ENCODE measurements at places on chromosomes 12 and 14.

DNA sequence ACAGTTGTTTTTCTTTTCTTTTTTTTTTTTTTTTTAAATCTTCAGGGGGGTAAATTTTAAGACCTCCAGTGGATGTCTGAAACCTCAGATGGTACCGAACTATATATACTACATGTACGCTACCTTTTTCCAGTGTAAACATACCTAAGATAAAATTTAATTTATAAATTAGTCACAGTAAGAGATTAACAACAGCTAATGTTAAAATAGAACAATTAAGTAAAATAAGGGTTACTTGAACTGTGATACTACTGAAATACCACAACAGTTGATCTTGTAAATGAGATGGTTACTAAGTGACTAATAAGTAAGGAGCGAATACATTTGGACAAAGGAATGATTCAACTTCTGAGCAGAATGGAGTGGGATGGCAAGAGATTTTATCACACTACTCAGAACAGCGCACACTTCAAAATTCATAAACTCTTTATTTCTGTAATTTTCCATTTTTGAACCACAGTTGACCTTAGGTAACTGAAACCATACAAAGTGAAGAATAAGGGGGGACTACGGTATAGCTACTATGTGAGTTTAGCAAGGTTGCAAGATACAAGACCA is 80.5 kb upstream of the PCED1B start:
- peak; percentile 86 for DNase-seq

DNA sequence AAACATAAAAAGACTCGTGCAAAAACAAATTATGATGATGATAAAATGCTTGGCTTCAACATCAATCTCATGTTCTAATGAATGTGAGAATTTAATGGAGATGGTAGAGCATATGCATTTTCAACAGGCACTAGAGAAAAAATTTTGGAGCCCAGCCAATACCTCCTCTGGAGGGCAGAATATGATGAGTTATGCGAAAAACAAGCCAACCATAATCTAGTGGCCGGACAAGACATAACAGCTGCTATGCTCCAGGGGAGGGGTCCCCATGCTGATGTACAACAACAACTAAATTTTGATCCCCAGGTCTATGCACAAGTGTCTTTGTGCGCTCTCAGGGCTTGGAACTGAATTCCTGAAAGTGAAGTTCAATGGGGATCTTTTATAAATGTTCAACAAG is 1197.5 kb downstream of the LRFN5 start:
- DNase-seq: no peak

DNA sequence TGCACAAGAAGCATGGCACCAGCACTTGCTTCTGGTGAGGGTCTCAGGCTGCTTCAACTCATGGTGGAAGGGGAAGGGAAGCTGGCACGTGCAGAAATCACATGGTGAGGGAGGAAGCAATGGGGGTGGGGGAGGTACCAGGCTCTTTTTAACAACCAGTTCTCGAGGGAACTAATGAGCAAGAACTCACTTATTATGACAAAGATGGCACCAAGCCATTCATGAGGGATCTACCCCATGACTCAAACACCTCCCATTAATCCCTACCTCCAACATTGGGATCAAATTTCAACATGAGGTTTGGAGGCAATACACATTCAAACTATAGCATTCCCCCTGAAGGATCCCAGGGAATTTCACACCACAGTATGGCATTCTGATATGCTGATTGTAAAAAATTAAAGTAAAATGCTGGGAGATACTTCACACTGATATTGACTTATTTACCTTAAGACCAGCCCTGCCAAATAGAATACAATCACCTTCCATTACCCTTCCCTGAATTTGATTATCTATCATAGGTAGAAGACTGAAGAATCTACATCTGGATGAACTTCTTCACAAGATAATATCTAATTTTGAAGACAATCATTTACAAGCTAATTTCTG is 201.7 kb upstream of the PLXNC1 start:
- peak; percentile 57 for DNase-seq

GRCh38 chr12:6632026-6632983 is 3.5 kb downstream of the LPAR5 start:
- DNase-seq: no peak

DNA sequence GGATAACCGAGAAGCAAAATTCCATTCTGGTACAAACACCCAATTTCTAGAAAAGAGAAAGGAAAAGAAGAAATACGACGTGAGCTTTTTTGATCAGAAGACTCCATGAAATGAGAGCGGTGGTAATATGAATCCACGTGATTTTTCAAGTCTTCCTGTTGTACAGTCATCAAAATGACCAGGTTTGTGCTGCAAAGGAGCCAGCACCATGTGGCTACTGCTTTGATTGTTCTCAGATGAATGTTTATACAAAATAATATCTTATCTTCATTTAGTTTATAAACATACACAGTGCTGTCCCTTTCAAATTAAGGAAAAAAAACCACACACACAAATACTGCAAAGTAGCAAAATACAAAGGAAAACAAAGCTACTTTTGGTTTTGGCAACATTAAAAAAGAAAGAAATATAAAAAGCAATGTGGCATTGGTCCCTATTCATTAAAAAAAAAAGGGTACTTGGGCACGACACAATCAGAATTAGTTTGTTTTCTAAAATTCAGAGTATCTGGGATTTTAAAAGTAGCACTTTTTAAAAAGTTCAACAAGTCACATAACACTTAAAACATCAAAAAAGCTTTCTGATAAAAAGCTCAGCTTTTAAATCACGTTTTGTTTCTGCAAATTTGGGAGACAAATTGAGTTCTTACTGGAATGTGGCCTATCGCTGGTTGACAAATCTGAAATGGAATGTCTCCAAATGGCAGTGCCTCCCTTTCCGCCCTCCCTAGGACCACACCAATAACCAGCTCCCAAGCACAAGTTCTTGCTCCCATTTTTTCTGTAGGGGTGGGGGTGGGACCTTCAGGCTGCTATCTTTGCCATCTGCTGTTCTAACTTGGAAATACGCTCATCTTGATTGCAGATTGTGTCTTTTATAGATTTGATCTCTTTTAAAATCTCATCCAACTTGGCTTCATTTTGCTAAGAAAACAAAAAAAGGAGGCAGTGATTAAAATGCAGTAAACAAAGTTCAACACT is 13.2 kb upstream of the SELPLG start:
- no peak for DNase-seq

DNA sequence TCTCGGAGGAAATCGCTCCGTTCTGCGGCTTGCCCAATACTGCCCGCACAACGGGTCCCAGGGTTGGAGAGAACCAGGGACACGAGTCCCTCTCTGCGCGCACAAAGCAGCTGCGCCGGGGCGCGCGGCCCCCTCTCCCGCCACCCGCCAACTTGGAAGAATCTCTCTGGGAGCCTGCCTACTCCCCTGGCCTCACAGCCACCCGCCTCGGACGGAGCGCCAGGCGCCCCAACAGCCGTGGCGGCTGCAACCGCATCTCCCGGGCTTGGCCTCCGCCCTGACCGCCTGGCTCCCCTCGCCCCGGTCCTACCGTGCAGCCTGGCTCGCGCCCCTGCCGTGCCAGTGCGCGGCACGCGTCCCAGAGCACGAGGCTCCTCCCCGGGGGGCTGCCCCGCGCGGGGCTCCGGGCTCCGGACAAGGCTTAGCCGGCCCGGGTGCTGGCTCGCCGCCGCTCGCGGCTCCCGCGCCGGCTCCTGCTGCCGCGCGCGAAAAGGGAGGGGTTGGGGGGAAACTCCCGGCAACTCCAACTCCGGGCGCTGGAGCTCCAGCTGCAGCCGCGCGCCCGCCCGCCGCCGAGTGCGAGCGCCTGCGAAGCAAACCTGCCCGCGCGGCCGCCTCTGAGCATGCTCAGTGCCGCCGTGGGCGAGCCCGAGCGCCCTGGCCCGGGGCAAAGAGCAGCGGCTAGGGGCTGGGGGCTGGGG is at the start of gene STXBP6:
TSS of gene STXBP6 (minus strand) at position 580 of the 701 bp plus-strand sequence. CDS start 75,329 bp downstream, outside the sequence.
- no peak for DNase-seq
